DMS79 treated with DMSO at 0.1 percent for 48 hours (cell line): ENCODE measurements at places on chromosomes 5 and 9.

DNA sequence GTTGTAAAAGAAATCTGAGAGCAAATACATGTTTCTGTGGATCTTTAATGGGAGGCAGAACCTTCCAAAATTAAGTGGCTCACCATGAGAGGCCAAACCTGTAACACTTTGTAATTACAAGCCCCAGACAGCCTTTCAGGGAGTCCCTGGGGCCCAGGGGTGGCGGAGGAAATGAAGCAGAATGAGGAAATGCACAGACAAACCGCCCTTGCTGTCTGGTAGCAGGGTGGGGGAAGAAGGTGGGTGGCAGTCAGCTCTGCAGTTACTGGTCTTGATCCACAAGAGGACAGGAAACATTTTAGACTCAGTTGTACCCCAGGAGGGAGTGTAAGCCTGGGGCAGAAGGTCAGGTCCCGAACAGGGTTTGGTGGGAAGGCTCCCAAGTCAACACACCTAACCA is 6.5 kb downstream of the ARL14EPL start:
- no peak for DNase-seq

DNA sequence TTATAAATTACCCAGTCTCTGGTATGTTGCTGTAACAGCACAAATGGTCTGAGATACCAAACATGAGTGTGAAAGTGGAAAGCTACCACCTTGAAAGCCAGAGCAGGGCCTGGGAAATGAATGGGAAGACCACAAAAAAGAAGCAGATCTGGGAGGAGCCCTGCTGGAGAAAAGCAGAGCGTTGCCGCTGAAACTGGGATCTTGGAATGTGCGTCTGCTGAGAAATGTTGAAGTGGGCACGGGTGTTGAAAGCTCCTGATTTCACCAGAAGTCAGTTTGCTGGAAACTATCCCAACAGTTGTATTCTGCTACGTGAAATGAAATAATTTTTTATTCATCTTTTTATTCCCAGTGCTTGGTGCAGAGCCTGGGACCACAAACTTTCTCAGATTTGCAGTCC is 40.0 kb downstream of the NUDT12 start:
- DNase-seq, result no peak

DNA sequence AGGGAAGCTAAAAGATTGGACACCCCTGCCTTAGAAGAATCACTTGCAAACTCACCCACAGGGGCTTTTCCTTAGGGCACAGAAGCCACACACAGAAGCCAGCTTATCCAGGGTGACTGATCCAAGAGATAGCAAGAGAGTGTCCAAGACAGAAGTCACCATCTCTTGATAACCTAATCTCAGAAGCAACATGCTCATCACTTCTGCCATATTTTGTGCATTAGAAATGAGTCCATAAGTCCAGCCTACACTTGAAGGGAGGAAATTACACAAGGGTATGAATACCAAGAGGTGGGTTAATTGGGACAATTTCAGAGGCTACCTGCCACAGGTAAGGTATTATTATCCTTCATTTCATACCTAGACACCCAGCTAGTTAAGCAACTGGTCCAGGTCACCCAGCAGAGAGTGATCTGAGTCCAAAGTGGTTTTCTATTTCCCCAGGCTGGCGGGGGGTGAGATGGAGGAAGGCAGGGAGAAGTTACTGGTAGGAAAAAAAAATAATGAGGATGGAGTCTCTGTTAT is 3.7 kb upstream of the ERGIC1 start:
- no peak for DNase-seq

DNA sequence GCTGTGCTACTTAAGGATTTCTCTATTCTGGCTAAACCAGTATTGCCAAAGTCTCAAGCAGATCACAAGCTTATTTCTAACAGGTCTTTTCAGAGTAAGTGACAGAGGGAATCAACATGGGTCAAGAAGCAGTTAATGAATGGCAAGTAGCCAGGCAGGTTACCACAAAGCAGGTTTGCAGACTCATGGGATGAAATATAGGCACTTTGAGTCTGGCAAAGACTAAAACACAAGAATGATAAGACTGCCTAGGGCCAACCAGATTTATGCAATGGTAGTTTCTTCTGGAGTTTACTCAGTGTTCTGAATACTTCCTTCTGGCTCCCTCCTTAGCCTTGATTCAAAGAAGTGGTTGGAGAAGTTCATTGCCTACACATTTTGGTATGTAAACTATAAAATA is 3.6 kb downstream of the HMGCS1 start:
- DNase-seq, result peak; percentile 59

- no peak for DNase-seq
These were observed 31.1 kb upstream of the MEIKIN start for GRCh38 chr5:131976414-131977211.

DNA sequence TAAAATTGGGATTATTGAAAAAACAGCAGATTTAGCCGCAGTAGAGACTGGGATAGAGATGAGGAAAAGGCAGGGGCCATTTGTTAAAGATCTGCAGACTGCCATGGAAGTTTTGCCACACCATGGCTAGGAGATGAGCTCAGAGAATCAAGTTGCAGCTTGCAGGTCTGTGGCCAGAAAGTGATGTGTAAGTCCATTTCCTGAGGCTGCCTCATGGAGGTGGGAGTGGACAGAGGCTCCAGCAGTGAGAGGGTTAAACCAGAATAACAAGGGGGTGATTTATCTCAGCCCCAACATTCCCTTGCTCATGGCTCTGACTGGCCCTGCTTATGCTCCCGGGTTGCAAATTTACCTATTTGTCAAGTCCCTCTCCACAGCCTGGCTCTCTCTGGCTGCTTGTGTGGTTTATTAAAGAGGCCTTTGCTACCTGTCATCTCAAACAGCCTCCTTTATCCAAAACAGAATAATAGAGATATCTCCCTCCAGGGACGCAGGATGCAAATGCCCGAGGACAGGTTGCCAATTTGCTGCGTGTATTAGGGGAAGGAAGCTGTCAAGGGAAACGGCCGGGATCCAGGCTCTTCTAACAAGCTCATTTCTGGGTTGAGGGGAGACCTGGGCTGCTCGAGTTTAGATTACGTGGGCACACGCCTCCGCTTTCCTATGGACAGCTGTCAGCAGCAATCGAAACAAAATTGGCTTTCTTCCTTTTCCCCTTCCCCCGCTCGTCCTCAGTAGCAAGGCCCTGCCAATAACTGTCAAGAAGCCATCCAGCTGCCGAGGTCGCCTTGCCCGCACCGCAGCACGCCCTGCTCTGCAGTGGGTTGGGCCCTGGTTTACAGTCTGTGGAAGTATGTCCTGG is 72.8 kb upstream of the PITX1 start:
- peak; percentile 2 for DNase-seq

DNA sequence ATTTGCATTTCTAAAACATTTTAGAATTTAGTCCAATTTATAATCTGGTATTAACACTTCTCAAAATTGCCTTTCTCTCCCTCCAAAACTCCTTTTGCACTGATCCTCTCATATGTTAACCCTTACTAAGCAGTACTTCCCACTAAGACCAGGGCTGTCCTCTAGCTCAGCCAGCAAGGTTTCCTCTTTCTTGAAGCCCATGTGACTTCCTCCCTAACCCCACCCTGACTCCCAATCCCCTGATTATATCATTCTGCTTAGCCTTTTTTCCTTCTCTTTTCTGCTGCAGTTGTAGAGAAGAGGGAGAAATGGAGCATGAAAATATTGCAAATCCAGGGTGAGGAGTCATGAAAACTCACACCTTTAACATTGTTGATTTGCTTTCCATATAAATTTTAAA is 241.7 kb downstream of the MCTP1 start:
- no peak for DNase-seq

DNA sequence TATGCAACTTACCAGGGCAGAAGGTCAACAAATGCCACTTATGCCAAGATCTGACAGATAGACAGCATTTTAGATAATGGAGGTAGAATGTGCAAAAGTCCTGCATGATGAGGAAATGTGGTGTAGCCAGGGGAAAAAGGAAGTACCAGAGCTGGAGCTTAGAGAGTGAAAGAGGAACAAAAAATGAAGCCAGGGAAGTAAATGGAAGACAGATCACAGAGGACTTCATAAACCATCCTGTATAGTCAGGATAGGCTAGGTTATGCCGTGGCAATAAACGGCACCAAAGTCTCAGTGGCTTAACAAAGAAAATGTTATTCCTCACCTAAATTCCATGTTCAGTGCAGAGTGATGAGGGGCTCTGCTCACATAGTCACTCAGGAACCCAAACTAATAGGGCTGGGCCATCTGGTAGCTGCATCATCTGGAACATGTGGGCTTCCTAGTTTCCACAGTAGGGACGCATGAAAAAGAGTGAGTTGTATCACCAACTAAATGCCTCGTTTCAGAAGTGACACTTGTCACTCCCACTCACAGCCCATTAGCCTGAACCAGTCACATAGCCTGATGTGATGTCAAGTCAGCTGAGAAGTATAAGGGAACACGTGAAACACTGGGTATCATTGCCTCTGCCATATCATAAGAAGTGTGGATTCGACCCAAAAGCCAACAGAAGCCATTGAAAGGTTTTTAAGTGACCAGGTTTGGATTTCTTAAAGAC is 70.3 kb downstream of the SH3RF2 start:
- DNase-seq, result no peak

- no peak for DNase-seq
These were observed 1.9 kb downstream of the GPBP1 start for GRCh38 chr5:57175551-57176309.

DNA sequence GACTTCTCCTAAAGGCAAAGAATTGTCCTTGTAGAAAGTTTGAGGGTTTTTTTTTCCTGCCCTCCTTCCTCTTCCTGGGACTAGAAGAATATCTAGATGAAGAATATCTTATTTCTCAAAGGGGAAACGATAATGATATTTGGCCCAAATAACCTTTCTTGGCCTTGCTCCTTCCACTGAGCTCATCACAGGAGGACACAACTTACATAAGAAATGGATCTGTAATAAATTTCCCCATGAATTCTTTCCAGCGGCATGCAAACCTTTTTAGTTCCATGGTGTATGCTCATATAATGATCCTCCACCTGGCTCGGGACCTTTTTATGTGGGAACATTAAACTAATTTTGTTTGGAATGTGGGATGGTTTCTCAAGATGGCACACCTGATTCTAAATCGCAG is 304.4 kb downstream of the DMRT2 start:
- DNase-seq, result no peak

DNA sequence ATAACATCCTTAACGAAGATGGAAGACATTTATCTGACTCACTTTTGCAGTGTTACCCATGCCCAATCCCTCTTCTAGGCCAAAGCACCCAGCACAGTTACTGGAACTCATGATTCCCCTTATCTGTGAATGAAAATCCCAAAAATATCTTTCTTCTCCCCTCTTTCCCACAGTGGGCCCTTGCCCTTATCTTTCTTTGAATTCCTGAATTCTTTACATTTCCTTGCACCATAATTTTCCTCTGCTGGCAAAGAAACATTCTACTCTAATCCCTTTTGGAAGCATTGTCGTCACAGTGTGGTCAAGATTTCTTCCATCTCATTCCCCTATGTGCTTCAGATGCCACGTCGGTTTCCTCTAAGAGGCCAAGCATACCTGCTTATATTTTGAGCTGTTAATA is 135.9 kb upstream of the LIFR start:
- no peak for DNase-seq

GRCh38 chr5:66877843-66878242 is 281.6 kb downstream of the MAST4 start:
- DNase-seq, result no peak

- DNase-seq, result no peak
These were observed 105.0 kb upstream of the ALDH1B1 start for GRCh38 chr9:38287420-38287985.

- peak; percentile 95 for DNase-seq
These were observed 88.9 kb downstream of the SLF1 start for GRCh38 chr5:94707359-94707758.

DNA sequence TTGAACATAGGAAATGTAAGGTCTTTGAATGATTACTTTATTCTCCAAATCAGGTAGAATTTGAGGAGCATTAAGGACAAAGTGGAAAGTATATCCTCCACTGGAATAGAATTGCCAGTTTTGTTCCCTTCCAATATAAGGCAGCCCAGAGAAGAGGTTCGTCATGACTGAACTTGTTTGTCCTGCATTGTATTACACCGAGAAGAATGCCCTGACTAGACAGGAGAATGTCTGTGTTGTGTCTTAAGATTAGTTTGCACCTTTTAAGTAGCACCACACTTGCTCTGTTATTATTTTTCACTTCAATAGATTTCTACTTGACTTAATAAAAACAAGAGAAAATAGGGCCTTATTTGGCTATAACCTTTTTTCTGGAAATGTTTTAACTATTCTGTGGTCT is 586.2 kb upstream of the PTGER4 start:
- no peak for DNase-seq

DNA sequence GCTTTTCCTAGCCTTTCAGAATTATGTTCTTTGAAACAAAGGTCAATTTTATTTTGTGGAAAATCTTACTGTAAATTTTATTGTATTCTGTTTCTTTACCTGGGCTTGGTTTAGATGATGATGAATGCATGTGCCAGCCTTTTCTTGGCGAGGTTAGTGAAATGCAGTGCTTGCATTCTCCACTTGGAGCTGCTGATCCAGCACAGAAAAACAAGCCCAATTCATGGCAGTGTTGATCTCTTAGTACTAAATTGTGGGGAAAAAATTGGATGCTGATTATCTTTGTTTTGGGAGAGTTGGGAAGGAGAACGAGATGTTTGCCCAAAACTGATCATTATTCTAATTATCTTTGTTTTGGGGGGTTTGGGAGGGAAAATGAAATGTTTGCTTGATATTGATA is 3.7 kb downstream of the HABP4 start:
- no peak for DNase-seq

DNA sequence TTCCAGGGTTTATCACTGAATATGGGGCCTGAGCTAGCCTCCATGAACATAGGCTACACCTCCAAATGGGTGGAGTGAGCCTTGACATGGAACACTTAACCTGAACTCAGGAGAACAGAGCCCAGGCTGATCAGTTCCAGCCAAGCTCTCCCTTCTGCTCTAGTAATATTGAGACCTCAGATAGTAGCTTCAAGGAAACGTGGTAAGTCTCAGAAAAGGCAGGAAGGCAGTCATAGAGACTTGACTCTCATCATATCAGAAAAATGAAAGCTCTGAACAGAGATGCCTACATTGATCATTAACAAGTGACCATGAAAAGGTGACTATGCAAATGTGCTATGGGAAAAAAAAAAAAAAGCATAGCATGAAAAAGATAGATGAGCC is 40.5 kb upstream of the MYO10 start:
- DNase-seq, result no peak

- peak; percentile 3 for DNase-seq
These were observed 35.8 kb upstream of the MAST4 start for GRCh38 chr5:66560371-66560770.

DNA sequence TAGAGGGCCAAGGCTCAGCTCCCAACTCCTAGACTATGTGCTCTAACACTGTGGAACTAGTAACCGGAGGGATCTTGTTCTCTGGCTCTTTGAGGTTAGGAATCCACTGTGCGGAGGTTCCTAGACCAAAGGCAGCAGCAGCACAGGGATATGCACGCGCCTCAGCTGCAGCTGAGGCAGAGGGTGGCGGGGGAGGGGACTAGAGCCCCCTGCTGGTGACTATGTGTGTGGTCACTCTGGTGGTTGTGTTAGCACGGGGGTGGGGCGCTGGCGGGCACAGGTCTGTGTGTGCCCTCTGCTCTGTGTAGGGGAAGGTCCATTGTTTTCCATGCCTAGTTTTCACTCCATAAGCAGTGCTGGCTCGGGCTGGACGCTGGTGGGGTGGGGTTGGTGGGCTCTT is 458.0 kb upstream of the IZUMO3 start:
- DNase-seq, result no peak

GRCh38 chr5:116088062-116088461 is 3.2 kb downstream of the COMMD10 start:
- no peak for DNase-seq
